ENCODE measurements at places on chromosomes 5 and 9.
A peak's percentile ranks its signal among the peaks of the same experiment; 100 is the strongest.

GRCh38 chr5:173645437-173645807 is 29.0 kb upstream of the BOD1 start:
- DNase-seq: no peak

DNA sequence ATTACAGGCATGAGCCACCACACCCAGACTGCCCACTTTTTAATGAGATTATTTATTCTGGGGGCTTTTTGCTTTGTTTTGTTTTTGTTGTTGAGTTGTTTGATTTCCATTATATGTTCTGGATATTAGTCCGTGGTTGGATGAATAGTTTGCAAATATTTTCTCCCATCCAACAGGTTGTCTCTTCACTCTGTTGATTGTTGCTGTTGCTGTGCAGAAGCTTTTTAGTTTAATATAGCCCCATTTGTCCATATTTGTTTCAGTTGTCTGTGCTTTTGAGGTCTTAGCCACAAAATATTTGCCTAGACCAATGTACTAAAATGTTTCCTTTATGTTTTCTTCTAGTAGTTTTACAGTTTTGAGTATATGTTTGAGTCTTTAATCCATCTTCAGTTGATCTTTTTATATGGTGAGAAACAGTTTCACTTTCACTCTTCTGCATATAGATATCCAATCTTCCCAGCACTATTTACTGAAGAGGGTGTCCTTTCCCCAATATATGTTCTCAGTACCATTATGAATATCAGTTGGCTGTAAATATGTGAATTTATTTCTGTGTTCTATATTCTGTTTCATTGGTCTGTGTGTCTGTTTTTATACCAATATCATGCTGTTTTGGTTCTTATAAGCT is 30.2 kb upstream of the TBCA start:
- DNase-seq: no peak

GRCh38 chr9:136771907-136772415 is 7.6 kb upstream of the LCN15 start:
- DNase-seq: no peak

- no peak for DNase-seq
Measured at GRCh38 chr9:89256642-89257041, 54.4 kb upstream of the CKS2 start.

GRCh38 chr5:33688066-33688465 is 203.7 kb downstream of the ADAMTS12 start:
- peak; percentile 75 for DNase-seq

DNA sequence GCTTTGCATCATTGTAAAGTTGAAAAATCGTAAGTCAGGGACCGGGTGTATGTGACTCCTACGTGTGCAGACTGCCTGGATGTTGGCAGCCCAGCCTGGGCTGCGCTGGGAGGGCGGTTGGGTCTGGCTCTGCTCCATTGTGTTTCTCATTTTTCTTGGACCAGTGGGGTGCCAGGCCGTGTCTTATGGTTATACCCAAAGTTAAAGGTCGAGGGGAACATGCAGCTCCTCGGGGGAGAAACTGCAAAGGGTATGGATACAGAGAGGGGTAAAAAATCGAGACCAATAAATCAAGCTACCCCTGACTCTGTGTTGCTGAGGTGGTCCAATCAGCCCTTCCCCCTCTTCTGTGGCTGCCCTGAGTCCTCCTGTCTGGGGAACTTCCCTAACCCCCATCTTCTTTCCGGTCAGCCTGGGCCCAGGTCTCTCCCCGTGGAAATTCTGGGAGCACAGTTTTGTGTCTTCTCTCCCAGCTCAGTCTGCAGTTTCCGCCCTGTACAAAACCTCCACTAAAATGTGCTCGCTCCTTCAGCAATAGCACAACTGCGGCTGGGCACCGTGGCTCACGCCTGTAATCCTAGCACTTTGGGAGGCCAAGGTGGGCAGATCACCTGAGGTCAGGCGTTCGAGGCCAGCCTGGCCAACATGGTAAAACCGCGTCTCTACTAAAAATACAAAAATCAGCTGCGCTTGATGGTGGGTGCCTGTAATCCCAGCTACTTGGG is 34.1 kb upstream of the UNC5A start:
- no peak for DNase-seq

- no peak for DNase-seq
Measured at GRCh38 chr9:92408747-92409478, 4.5 kb upstream of the OGN start.

GRCh38 chr9:36116593-36116992 is 19.9 kb upstream of the GLIPR2 start:
- no peak for DNase-seq

DNA sequence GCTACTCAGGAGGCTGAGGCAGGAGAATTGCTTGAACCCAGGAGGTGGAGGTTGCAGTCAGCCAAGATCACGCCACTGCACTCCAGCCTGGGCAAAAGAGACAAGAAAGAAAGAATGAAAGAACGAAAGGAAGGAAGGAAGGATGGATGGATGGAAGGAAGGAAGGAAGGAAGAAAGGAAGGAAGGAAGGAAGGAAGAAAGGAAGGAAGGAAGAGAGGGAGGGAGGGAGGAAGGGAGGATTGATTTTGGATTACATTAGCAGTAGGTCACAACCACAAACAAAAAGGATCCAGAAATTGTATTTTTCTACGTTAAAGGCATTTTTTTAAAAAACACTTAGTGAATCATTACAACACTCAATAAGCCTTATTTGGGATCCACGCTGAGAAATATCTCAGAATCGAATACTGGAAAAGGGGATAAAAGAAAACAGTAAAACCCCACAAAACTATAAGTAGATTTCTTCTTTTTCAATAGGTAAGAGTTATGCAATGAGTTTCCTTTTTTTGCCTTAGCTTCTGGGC is 136.9 kb upstream of the FREM1 start:
- DNase-seq: no peak

- no peak for DNase-seq
Measured at GRCh38 chr9:104748359-104749031, 1.0 kb downstream of the NIPSNAP3A start.

- DNase-seq: no peak
Measured at GRCh38 chr5:54404568-54404967, 50.9 kb upstream of the HSPB3 start.

DNA sequence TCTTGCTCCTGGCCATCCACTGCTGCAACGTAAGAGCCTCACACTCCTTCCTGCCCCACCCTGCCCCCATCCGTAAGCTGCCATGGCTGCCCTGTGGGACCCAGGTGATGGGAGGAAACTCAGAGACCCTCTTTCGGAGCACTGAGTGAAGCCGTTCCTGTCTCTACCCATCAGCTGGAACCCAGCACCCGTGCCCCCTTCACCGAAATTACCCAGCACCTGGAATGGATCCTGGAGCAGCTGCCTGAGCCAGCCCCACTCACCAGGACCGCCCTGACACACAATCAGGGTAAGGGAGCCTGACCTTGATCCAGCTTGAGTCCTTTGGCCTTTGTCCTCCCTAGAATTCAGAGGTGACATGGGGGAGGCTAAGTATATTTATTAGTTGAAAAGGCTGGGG is 3.2 kb downstream of the TESK1 start:
- DNase-seq: no peak

DNA sequence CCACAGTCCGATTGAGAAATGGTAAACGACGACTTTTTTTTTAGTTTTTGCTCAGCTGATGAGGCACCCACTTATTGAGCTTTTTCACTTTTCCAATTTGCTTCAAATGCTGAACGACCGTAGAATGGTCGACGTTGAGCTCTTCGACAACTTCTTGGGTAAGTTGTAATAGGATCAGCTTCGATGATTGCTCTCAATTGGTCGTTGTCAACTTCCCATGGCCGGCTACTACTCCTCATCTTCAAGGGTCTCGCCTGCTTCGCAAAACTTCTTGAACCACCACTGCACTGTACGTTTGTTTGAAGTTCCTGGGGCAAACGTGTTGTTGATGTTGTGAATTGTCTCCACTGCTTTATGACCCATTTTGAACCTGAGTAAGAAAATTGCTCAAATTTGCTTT is 35.7 kb downstream of the NSD1 start:
- no peak for DNase-seq

- DNase-seq: no peak
Measured at GRCh38 chr9:101119206-101119819, 90.8 kb downstream of the PLPPR1 start.

DNA sequence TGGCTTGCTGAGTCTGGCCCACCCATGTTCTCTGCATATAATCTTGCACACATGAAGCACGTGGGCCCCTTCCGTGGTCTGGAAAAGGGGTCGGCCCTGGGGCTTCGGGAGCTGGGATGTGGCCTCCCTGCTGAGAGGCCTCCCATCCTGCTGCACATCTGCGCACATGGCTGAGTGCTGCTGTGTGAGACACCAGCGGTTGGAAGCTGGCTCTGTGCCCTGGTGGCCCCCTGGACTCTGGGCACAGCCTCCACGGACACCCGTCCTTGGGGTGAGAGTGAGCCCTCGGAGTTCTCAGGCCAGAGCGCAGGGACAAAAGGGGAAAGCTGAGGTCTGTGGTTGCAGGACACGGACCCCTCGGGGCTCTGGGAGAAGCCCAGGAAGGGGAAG is 115.8 kb downstream of the RXRA start:
- DNase-seq: no peak

- no peak for DNase-seq
Measured at GRCh38 chr9:13146840-13147239, 132.7 kb downstream of the MPDZ start.

GRCh38 chr5:109964136-109964535 is 274.4 kb downstream of the MAN2A1 start:
- no peak for DNase-seq

- DNase-seq: no peak
Measured at GRCh38 chr5:124599028-124599973, 147.1 kb downstream of the ZNF608 start.

- peak; percentile 11 for DNase-seq
Measured at GRCh38 chr9:119273984-119274665, 95.1 kb downstream of the BRINP1 start.

DNA sequence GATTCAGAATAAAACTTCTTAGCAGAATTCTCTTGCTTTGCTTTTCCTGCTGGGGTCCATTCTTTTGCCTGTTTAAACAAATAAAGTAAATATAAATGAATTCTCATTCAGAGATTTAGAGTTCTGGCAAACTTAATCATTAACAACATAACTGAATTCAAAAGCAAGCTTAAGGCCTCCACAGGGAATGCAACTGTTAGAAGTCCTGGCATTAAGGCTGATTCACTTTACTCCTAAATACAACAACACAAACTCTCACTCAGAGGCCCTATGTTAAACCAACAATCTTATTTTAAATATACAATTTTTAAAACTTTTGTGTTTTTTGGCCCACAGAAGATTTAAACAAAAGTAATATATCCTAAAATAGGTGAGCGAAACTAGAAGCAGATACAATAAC is 178.3 kb downstream of the AP3B1 start:
- no peak for DNase-seq

DNA sequence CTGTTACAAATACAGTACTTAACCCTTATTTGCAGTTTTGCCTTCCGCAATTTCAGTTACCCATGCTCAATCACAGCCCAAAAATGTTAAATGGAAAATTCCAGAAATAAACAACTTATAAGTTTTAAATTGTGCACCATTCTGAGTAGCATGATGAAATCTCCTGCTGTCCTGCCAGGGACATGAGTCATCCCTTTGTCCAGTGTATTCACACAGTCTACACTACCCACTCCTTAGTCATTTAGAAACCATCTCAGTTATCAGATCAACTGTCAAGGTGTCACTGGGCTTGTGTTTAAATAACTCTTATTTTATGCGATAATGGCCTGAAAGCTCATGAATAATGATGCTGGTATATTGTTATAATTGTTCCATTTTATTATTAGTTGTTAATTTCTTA is 95.8 kb downstream of the PLCXD3 start:
- DNase-seq: peak; percentile 77

- no peak for DNase-seq
Measured at GRCh38 chr9:96087669-96088299, 212.3 kb downstream of the ERCC6L2 start.

- DNase-seq: no peak
Measured at GRCh38 chr5:8540317-8540716, 671.4 kb downstream of the MTRR start.

DNA sequence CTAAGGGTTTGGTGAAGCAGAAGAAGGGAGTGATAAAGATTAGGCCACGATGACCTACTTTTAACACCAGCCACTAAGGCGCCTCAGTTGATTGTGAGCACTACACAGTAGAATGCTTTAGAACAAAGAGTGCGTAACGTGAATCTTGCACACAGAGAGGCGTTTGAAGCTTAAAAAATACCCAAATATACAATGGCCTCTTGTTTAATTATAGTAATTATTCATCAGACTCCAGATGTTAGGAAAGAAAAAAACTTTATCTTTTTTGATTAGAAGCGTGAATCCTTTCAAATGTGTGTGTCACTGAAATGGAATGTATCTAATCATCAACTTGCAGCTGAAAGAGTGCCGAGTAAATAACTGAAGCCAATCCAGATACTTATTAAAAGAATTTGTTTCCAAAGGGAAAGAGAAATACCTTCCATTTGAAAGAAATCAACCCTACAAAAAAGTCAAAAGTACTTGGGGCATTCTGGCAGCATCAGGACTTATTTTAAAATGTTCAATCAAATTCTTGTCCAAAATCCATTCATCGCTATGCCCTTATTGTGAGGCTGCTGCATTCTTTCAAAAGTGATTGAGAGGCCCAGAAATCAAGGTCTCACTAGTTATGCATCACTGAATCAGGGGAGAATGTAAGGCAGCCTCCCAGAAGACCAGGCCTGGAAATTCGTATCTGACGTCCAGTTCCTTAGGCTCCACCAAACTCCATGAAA is 337.5 kb downstream of the ZNF608 start:
- no peak for DNase-seq

- no peak for DNase-seq
Measured at GRCh38 chr5:43386960-43387362, 25.2 kb downstream of the CCL28 start.

DNA sequence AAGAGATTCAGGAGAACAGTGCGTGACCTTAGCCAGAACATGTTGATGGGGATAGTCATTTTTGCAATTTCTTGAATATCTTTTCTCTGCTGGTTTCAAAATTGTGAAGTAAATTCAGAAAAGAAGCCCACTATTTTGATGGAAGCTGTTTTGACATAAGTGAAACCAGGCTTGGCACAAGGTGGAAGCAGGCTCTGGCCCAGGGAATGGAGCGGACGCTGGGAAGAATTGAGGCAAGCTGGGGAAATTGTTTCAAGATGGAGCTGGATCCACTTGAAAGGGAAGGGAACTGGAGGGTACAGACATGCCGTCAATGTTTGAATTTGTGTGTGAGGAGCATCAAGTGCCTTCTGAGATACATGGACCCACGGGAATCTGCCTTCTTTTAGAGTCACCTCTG is 207.2 kb downstream of the GOLPH3 start:
- DNase-seq: no peak

- no peak for DNase-seq
Measured at GRCh38 chr5:4551034-4551433, 589.1 kb upstream of the ADAMTS16 start.

GRCh38 chr9:133982971-133983720 is 9.0 kb downstream of the VAV2 start:
- DNase-seq: no peak

GRCh38 chr9:87431837-87432236 is 65.8 kb upstream of the DAPK1 start:
- peak; percentile 35 for DNase-seq

DNA sequence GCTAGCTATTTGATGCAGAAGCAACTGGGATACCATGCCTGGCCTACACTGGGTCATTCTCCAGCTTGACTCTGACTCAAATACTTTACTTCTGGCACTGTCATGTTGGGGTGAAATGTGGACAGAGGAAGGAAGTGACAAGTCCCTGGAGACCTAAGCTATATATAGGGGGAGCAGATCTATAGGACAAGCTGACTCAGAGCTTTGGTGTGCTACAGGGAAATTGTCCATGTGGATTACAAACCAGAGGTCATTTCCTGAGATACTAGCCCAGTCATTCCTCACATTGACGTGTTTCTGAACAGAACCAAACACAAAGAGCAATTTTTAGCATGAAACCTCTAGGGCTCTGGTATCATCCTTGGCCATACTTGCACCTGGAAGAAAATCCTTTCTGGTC is 531.6 kb upstream of the CLINT1 start:
- DNase-seq: no peak

All from stromal cell of bone marrow (primary cell).